Uterus (tissue), 4 donors: ENCODE measurements at places on chromosomes 11 and 22.

DNA sequence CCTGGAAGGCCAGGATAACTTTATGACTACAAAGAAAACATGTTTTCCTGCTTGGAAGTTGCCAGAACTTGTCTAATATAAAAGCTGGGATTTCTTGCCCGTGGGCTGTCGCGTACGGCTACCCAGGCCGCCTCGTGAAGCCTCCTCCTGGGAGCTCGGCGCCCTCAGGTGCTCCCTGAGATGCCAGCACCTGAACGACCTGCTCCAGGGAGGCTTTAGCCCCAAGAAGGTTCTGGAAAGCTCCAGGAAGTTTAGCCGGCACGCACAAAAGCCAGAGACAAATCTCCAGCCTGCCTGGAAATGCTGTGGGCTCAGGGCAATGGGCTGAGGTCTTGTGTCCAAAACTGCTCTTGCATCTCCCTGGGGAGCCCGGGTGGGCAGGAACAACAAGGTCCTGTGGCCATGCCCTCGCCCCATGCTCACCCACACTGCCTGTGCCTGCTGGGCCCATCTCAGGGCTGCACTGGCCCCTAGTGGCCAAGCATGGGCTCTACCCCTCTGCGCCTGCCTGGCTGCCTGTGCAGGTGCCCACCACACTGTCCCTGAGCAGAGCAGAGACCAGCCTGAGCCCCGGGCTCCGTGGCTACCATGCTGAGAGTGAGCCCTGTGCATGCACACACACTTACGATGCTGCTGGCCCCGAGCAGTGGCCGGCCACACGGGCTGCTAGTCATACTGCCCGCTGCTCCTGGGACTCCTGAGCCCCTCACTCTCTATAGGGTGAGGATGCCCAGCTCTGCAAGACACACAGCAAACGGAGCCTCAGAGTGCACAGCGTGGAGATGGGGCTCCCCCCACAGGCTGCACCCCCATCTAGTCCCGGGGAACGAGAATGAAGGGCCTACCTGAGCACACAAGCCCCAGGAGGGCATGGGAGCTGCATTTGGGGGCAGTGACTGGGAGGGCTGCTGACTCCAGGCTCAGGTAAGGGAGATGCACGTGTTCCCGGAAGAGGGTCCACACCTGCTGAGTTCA, 4.9 kb upstream of the CELSR1 start:
- peak; percentile 40 for DNase-seq

- no peak for DNase-seq
These were observed 243.6 kb upstream of the SORL1-AS1 start for GRCh38 chr11:121696177-121696871.

- DNase-seq = no peak
These were observed 15.8 kb upstream of the NUP160 start for GRCh38 chr11:47863898-47864430.

GRCh38 chr11:10438458-10438857, 16.6 kb upstream of the AMPD3 start:
- DNase-seq = no peak

DNA sequence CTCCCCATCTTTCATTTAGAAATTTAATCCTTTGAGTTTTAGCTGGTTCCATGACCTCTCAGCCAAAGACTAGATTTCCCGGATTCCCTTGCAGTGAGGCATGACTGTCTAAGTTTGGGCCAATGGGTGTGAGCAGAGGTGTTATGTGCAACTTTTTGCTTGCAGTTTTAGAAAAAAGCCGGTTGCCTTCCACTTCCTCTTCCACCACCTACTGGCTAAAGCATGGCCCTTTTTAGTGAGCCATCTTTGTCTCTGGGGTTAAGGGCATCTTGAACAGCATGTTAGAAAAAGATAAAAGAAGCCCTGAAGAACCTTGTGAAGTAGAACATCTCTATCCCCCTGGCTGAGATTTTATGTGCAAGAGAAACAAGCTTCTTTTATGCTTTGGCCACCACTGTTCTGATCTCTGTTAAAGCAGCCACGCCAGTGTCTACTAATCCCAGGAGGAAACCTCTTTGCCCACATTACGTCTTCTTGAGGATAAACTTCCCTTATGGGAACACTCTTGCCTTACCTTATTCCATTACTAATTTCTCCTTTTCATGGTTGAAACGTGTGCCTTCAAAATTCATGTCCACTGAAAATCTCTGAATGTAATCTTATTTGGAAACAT, 279.9 kb downstream of the TENM4 start:
- DNase-seq = no peak

DNA sequence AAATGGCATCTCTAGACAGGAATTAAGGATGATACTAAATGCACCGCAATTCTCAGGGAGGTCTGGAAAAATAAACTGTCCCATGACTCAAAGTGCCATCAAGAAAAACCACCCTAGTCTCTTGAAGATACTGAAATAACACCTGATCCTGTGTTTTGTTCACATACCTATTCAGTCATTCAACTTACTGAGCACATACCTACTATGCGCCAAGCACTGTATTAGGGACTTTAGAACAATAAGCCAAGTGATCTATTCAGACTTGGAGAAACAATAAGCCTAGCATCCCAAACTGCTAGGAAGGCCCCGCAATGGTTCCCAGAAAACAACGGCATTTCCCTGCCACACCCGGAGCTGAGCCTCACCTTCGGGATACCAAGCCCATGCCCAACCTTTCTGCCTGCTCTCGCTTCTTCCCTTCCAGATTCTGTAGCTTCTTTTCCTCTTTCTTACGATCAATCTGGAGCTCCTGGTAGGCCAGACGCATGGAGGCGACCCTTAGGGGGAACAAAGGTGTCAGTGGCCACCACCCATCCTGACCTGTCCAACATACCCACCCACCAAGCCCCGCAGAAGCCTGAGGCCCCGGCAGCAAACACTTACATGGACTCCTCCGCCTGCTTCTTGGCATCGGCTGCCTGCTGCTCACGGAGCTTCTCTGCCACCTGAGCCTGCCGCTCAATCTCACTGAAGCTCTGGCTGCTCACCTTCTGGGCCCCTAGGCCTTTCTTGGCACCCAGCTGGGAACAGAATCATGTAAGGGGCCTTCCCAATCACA, 5.4 kb downstream of the ARFGAP2 start:
- no peak for DNase-seq

GRCh38 chr11:29263971-29264682, 752.7 kb downstream of the KCNA4 start:
- DNase-seq = no peak

DNA sequence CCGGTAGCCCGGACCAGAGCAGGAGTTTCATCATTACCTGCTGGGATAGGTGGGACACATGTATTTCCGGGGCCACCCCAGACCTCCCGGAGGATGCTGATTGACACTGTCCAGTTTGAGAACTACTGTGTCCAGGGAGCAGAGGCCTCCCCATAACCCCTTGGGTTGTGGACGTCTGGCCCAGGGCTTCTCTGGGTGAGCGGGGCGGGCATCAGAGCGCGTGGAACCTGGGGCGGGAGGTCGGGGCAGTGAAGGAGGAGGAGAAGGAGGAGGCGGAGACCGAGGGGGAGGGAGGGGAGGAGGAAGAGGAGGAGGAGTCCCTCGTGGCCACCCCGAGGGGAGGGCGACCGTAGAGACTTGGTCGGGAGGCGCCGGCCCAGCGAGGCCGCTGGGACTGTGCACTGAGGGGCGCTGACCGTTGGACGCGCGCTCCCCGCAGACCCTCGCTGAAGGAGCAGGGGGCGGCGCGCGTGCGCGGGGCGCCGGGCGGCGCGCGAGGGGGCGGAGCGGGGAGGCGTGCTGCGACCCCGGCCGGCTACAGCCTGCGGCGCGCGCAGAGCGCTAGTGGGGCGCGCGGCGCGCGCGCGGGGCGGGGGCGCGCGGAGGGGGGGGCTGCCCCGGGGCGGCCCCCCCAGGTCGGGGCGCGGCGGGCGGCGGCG, at the start of gene GRK3:
TSS of gene GRK3 (plus strand) at position 356 of the 659 bp plus-strand sequence. CDS start 366 bp downstream, outside the sequence.
- peak; percentile 76 for DNase-seq

GRCh38 chr11:22555881-22556280, 69.7 kb downstream of the FANCF start:
- no peak for DNase-seq

GRCh38 chr11:26712497-26712896, 9.4 kb downstream of the SLC5A12 start:
- no peak for DNase-seq

- no peak for DNase-seq
These were observed 38.1 kb downstream of the DIXDC1 start for GRCh38 chr11:111975076-111975806.

- DNase-seq = no peak
These were observed 23.2 kb downstream of the CAPN1 start for GRCh38 chr11:65204646-65205601.

GRCh38 chr11:62241095-62241494, 944 bp upstream of the SCGB1D2 start:
- no peak for DNase-seq

- no peak for DNase-seq
These were observed 39.4 kb downstream of the ZBTB16 start for GRCh38 chr11:114098927-114099326.

DNA sequence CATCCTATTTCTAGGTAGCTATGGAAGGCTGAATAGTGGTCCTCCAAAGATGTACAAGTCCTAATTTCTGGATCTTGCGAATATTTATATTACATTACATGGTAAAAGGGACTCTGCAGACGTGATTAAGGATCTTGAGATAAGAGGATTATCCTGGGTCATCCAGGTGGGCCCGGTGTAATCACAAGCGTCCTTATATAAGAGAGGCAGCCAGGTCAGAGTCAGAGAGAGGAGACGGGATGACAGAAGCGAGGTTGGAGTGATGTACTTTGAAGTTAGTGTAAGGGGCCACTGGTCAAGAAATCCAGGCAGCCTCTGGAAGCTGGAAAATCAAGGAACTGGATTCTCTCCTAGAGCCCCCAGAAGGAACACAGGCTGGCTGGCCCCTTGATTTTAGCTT, 70.1 kb upstream of the MYOD1 start:
- no peak for DNase-seq

DNA sequence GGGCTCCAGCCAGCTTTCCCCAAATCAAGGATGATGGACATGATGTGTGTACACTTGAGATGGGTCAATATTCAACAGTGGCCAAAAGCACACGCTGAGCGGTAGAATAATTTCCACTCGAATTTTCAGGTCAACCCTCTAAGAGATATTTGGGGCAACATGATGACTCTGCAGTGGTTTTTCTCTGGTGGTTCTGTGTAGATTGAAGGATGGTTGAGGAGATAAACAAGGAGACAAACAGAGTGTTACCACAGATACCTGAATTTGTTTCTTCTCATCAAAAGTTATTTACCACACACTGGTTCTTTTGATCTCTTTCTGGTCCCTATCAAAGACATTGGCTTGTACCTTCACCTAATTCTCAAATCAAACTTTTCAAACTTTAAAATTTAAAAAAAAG, 242.0 kb downstream of the ETS1 start:
- DNase-seq = no peak

DNA sequence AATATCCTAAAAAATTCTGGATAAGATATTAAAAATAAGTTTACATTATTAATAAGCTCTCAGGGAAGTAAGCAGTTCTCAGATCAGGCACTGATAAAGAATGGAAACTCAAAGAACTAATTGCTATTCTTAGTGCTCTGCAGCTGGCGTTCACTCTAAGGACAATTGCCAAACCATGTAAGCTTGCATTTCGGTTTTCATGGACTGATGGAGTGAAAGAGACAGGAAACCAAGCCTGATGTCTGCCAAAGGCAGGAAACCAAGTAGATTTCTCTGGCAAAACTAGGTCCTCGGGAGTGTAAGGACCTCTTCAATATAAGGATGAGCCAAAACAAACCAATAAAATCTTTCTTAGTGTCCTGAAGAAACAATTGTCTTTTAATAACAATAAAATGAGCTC, 355.2 kb downstream of the RAB38 start:
- no peak for DNase-seq

- no peak for DNase-seq
These were observed 43.2 kb downstream of the USP47 start for GRCh38 chr11:11884774-11885481.

DNA sequence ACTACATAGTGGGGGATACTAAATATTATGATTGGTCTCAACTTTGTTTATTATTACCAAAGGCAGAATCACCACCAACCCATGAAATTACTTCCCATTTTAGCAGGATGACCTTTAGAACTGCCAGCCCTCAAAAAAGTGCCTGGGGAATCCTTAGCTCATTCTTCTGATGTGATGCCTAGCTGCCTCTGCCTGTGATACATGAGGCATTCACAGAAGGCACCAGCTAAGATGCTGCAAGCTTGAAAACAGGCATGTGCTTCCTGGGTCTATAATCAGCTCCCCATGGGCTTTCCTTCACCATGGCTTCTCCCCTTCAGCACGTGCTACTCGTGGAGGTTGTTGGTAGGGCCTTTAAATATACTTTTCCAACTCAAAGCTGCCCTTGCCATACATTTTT, 50.4 kb upstream of the ARHGAP20 start:
- no peak for DNase-seq

GRCh38 chr11:43282607-43283440, 29.0 kb upstream of the API5 start:
- DNase-seq = no peak

GRCh38 chr22:20960609-20961008, 6.4 kb upstream of the AIFM3 start:
- no peak for DNase-seq

GRCh38 chr11:8839957-8840945, 70.7 kb upstream of the AKIP1 start:
- DNase-seq = no peak

DNA sequence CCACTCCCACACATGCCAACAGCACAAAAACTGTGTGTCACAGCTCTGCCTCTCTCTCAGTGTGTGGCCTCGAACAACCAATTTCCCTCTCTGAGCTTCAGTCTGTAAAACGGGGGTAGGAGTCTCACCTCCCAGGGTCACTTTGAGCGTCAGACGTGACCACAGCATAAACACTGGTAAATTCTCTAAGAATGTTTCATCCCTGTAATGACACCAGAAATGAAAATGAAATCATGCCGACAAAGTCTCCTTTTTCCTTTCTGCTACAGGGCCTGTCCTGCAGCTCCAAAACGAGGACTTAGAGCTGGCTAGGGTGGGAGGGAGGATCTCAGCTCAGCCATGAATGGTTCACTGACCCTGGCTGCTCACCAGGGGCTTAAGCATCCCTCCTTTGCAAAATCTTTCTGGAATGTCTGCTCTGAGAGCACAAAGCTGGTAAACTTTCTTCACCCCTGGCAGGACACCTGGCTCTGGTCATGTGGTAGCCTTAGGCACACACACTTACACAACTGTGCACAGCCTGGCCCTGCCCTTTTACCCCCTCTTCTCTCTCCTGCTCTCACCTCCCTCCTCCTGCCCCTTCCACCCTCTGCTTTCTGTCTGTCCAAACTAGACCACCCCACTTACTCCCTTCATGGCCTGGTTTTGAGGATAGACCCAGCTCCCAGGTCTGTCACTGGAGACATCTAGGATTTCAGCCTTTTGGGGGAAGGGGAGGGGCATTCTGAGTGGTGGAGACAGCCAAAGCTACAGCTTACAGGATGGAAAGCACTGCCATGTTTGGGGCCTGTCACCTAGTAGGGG, 12.3 kb upstream of the TSKU start:
- peak; percentile 80 for DNase-seq
